ENCODE measurements at places on chromosomes 6 and 20.

DNA sequence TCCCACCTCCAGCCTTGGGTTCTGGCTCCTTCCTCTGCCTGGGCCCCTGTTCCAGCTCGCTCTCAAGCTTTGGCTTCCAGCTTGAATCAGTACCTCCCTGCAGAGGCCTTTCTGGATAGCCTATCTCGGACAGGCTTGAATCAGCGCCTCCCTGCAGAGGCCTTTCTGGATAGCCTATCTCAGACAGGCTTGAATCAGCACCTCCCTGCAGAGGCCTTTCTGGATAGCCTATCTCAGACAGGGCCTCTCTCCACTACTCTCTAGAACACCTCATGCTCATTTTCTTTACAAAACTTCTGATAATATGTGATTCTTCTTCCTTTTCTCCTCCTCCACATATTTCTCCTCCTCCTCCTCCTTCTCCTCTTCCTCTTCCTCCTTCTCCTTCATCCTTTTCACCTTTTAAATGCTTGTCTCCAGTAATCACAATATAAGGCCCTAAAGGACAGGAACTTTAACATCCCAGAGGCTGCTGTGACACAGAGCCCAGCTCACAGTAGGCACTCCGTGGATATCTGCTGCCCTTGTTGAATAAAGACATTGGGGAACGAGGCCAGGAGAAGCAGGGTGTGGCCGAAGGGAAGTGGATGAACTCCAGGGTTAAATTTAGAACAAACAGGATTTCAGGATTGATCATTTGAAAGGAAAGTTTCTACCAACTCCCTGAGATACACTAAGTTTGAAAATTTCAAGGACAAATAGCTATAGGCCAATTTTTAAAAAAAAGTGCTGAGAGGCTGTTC is 9.3 kb upstream of the RPS6KA2 start:
- DNase-seq: no peak

- peak; percentile 80 for DNase-seq
These were observed 66.0 kb downstream of the SNX5 start for GRCh38 chr20:17902531-17903083.

DNA sequence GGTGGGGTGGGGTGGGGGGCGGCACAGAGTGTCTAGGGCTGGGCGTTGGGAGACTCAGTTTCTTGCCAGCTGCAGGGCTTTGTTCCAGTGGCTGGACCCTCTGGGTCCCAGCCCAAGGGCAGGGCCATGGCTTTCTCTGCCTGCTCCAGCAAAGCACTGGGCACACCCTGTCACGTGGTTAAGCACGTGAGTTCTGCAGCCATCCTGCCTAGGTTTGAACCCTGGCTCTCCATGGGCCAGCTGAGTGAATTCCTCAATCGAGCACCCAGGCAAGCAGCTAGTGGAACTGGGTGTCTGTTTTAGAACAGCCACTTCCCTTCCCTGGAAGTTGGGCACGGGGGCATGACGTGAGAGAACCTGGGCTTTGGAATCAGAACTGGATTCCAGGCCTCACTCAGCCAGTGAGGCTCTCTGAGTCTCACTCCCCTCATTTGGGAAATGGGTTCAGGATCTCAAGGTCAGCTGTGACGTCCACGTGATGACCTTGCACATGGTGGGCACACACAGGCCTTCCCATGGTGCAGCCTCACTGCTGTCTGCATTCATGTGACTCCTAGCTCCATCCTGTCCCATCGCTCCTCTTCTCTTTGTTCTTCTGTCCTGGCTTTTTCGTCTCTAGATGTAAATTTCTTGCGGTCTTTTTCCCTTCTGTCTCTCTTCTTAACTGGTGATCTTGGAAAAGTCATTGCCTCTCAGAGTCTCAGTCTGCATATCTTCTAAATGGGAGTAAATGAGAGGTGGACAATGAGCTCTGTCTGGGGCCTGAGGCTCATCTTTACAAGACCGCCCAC is 45.9 kb downstream of the NOL4L start:
- no peak for DNase-seq

GRCh38 chr20:43969028-43969447 is 54.4 kb downstream of the TOX2 start:
- DNase-seq: no peak

- DNase-seq: peak; percentile 8
These were observed 37.7 kb downstream of the MAP3K4 start for GRCh38 chr6:161029195-161029809.

DNA sequence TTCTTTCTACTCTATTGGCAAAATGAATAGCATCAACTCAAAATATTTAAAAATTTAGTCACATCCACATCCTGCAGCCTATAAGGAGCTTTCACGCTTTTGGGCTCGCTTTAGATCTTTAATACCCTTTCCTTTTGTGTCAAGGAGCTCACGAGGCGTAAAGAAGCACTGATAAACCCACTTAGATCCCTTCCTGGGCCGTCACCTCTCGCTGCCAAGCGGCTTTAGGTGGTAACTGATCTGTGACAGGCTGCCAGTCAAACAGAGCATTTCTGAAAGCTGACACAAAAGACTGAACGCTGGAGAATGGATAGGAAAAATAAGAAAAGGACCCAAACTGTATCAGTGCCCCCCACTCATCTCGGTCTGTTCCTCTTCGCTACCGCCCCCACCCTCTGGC is 385.7 kb upstream of the MMS22L start:
- no peak for DNase-seq

DNA sequence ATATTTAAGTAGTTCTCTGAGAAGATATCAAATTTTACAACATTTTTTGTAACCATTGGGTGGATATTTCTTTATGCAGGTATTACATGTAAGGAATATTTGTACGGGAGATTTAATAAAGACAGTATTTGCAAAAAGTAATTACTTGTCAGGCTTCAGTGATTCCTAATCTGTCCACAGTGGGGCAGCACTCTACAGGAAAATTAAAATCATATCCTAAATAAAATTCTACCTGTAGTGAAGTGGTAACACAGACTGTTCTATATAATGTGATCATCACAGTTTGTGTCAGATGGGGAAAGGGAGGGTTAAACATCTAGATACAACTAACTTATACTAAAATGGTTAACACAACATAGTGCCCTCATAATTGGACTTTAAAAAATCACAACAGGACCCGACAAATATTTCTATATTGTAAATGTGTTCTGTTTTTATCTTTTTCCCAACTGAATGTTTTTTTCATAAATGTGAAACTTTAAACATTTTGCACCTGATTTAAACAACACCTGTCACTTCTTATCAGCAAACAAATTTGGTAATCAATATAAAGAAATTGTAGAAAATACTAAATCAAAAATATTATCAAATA is 145.6 kb upstream of the MANEA start:
- peak; percentile 42 for DNase-seq

DNA sequence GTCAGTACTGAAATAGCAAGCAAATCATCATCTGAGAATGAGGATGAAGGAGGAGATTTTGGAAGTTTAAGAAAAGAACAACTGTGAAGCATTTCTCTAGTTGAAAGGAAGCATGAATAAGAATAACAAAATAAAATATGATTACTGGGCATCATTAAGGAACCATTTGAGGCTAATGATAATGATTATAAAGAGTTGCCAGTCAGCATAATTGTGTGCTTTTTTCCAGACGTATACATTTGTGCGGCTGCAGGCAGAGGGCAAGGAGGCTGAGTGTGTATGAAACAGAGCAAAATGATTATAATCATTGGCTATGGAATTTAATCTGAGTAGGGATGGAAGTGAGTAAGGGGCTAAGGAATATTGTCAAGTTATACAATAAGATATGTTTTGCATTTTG is 218.7 kb upstream of the FUT9 start:
- no peak for DNase-seq

DNA sequence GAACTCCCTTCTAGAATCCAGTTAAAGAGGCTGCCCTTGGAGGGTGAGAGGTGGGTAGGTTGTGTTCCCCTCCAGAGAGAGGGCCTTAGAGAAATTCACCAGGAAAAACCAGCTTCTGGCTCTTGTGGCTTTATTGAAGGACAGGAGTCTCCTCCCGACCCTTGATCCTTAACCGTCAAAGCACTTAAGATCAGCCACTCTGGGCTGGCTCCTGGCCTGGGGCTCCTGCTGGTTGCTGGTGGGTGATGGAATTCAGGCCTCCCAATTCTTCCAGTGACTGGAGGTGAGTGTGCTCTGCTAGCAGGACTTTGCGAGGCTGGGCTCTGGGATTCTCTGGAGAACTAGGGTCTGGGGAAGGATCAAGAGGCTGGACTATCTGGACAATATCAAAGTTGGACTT is 75.6 kb upstream of the LGSN start:
- no peak for DNase-seq

DNA sequence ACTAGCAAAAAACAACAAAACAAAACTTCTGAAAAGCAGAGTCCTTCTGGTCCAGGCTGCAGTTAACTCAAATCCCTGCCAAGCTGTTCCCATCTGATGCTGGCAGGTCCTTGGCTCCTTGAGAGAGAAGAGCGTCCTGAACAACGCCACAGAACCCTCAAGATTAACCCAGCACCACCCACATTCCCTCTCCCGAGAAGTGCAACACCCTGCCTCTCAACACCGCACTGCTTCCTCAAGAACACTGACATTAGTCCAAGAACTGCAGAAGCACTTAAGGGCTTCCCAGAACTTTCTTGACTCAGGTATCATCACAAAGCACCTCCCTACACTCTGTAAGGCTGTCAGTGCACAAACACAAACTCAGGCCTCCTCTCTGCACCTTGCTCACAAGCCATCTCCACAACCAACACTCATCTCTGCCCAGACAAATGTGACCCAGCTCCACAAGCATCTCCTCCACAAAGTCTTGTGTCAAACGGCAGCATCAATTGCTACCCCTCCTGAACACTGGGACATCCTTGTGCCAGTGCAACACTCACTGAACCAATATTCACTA is 7.5 kb downstream of the MRPL14 start:
- no peak for DNase-seq

- no peak for DNase-seq
These were observed 120.2 kb upstream of the MLN start for GRCh38 chr6:33923857-33924514.

DNA sequence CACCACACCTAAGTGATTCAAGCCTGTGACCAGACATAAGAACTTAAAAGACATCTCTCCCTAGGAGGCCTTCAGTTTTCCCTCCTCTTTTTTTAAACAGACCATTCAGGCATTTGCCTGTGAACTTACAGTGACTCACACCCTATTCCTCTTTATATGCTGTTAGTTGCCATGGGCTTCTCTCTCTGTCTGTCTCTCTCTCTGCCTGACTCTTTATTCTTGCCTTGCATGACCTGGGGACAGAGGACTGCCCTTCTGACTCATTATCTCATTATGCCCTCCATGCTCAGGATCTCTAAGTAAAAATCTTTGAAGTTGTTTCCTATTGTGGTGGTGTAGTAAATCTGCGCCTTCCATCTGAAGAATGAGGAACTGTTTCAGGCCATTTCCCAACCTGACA is 442.2 kb upstream of the MAN1A1 start:
- no peak for DNase-seq

DNA sequence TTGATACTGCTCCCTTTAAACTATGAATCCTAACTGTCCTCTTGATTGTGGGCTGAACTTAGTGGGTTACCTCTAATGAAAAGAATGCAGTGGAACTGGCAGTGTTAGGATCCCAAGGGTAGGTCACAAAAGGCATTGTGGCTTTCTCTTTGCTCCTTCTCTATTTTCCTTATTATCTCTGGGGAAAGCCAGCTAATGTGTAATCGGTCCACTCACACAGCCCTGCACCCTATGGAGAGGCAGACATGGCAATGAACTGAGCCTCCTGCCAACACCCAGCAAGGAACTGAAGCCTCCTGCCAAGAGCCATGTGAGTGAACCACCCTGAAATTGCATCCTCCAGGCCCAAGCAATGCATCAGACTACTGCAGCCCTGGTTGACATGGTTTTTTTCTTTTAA is 24.6 kb upstream of the ZNF133 start:
- DNase-seq: no peak

DNA sequence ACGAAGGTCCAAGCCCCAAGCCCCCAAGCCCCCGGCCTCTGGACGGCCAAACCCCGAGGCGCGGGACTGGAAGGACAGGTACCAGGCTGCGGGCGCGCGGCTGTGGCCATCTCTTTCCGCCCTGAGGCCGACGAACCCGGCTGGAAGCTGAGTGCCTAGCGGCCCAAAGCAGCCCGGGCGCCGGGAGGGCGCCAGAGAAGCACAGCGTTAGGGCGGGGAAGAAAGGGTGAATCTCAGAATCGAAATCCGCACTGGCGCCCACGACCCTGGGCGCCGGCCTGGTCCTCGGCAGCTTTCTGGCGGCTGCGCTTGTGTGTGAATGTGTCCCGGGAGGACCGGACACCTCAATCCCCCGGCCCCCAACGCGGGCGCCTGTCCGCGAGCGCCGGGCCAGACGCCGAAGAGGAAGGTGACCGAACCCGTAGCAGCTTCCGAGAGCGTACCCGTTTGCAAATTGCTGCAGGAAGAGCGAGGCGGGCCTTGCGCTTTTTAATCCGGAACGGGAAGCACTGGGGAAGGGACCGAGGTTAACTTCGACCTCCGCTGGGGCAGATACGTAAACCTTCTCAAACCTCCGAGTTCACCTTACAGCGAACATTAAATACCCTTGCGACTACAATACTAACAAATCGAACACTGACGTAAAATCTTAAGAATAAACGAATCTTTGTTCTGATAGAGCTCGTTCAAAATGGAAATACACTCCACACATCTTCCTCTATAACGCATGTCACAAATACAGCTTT is 2.9 kb downstream of the NRN1 start:
- peak; percentile 63 for DNase-seq

Measured in MM.1S (cell line).